ENCODE measurements at places on chromosomes 4 and X. TPM values are rescaled to one million over a fixed set of nuclear protein-coding genes. Genes with fewer than 3 reads are reported as not detected.

Gene SSX4B
- not detected for total RNA-seq

Gene RASGEF1B
- 8.2 TPM for total RNA-seq

Gene KCND1
- 5.6 TPM for total RNA-seq

Gene EDA2R
- total RNA-seq, result 2.3 TPM

Gene XKRX
- 0.23 TPM for total RNA-seq

Gene CYSLTR1
- 4.2 TPM for total RNA-seq

Gene ADAM29
- total RNA-seq, result not detected

Gene DDX53
- total RNA-seq, result not detected

Measured in activated naive CD8-positive, alpha-beta T cell treated with anti-CD3 and anti-CD28 coated beads, Interleukin-2, amount 10 ng/mL, durations not matched to agents 7 days and 5 days (primary cell).